ENCODE measurements at places on chromosomes 7 and 10.

DNA sequence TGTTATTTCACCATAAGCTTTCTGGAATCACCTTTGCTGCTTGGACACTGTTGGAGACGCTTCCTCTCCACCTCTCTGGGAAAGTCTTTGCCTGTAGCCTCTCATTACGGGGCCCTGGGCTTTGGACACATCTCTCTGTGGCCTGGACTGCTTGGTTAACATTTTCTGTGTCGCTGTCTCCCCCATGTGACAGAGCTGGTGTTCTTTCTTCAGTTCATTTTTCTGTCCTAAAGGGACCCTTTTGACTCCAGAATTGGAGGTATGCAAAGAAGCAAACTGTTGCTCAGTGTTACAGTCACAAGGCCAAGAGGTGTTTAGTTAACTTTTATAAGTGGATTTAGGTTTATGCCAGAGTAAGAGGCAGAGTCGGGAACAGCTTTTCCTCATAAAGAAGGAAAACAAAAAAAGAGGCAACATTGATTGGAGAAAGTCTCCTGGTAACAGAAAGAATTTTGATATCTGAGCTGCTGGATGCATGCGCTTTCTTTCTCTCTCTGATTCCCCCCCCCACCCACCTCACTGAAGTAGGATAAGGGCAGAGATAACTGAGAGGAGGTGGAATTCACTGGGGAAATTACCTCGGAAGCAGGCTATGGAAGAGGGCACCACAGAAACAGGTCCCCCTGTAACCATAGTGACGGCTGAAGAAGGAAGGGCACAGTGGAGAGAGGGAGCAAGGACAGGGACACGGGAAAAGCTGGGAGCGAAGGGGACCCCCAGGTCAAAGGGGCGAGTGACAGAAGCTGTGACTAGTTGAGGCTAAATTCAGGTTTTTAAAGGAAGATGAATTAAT is 57.8 kb downstream of the LGI1 start:
- DNase-seq, result no peak
- H3K27ac ChIP-seq, result no peak overlapping the region
- peaks cover 21% of the 10 kb centered on the region for H3K27me3 ChIP-seq
- H3K36me3 ChIP-seq, result no peaks in the 10 kb centered on the region
- H3K4me1 ChIP-seq, result no peaks in the 10 kb centered on the region

GRCh38 chr7:49597805-49598204 is 175.6 kb upstream of the VWC2 start:
- no peak for DNase-seq
- no peaks in the 10 kb centered on the region for H3K4me1 ChIP-seq
- no peak overlapping the region for H3K4me3 ChIP-seq

GRCh38 chr7:74275401-74275881 is 13.8 kb upstream of the CLIP2 start:
- H3K36me3 ChIP-seq, result no peaks in the 10 kb centered on the region
- no peak overlapping the region for H3K4me3 ChIP-seq
- peaks cover 38% of the 10 kb centered on the region for H3K27me3 ChIP-seq
- H3K27ac ChIP-seq, result no peak overlapping the region
- no peak for DNase-seq
- H3K4me1 ChIP-seq, result peaks cover 14% of the 10 kb centered on the region

- no peak overlapping the region for H3K27ac ChIP-seq
- H3K4me3 ChIP-seq, result no peak overlapping the region
- no peak for DNase-seq
- H3K4me1 ChIP-seq, result no peaks in the 10 kb centered on the region
Observed at GRCh38 chr7:19133886-19134285, 11.3 kb downstream of the FERD3L start.

- H3K4me3 ChIP-seq, result no peak overlapping the region
- no peak overlapping the region for H3K27ac ChIP-seq
- no peak for DNase-seq
- no peaks in the 10 kb centered on the region for H3K36me3 ChIP-seq
Observed at GRCh38 chr10:121536310-121536913, 61.8 kb downstream of the FGFR2 start.

DNA sequence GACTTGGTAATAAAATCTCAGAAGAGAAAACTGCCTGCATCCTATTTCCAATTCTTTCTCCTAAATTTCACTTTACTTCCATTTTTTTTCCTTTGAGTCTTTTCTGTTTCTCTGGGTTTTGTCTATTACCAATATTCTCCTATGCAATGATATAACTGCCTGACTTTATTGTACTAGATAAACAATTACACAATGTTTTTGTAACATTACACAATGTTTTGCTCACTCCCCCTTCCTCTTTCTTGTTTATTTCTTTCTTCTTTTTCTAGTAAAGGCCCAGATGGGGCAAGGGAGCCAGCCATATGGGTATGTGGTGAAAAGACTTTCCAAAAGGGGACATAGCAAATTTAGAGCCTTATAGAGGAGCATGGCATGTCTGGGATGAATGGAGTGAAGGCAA is 278.7 kb upstream of the PHYHIPL start:
- H3K27me3 ChIP-seq, result no peaks in the 10 kb centered on the region
- no peaks in the 10 kb centered on the region for H3K4me1 ChIP-seq
- DNase-seq, result no peak
- no peak overlapping the region for H3K27ac ChIP-seq

- no peaks in the 10 kb centered on the region for H3K36me3 ChIP-seq
- no peaks in the 10 kb centered on the region for H3K27me3 ChIP-seq
- no peak overlapping the region for H3K27ac ChIP-seq
- H3K4me1 ChIP-seq, result no peaks in the 10 kb centered on the region
- no peak overlapping the region for H3K4me3 ChIP-seq
Observed at GRCh38 chr7:18532813-18533212, 37.3 kb downstream of the HDAC9 start.

GRCh38 chr10:53356616-53357349 is 584.2 kb upstream of the MBL2 start:
- no peak overlapping the region for H3K27ac ChIP-seq
- no peaks in the 10 kb centered on the region for H3K36me3 ChIP-seq
- no peaks in the 10 kb centered on the region for H3K4me1 ChIP-seq
- H3K4me3 ChIP-seq, result no peak overlapping the region
- H3K27me3 ChIP-seq, result no peaks in the 10 kb centered on the region

DNA sequence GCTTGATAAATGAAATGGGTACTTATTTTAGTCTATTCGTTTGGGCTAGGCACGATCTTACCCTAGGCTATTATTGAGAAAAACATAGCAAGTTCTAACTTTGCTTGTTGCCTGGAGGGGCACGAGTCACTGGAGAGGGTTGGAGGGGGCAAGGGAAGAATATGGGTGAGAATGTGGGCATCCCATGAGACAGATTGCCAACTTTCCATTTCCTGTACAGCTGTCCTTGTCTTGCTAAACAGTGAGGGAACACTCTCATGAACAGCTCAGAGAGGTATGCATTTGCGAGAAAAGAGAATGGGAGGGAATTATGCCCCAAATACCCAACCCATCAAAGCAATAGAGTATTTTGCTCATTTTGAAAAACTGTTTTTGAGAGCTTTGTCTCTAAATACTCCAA is 9.2 kb downstream of the CDHR3 start:
- H3K27ac ChIP-seq, result no peak overlapping the region
- no peaks in the 10 kb centered on the region for H3K36me3 ChIP-seq
- H3K27me3 ChIP-seq, result peaks cover 29% of the 10 kb centered on the region
- no peak overlapping the region for H3K4me3 ChIP-seq
- DNase-seq, result no peak

DNA sequence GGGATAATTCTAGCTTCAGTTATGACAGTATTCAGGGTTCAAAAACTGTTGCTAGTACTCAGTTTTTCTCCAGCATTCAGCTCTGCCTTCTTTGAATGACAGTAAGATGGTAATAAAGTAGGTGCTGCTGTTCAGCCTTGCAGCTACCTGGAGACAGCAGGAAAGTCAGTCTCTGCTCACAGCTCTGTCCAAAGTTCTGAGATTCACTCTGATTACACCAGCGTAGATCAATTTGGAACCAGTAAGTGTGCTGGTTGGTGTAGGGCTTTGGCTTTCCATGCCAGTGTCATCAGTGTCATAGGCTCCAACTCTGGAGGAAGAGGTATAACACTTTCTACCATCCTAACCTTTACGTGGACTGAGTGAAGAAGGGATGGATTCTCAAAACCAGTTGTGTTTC is 26.2 kb downstream of the STK17A start:
- H3K4me1 ChIP-seq, result peaks cover 56% of the 10 kb centered on the region
- DNase-seq, result no peak
- no peak overlapping the region for H3K4me3 ChIP-seq
- peak overlapping the region; percentile 71 for H3K27ac ChIP-seq
- no peaks in the 10 kb centered on the region for H3K27me3 ChIP-seq

DNA sequence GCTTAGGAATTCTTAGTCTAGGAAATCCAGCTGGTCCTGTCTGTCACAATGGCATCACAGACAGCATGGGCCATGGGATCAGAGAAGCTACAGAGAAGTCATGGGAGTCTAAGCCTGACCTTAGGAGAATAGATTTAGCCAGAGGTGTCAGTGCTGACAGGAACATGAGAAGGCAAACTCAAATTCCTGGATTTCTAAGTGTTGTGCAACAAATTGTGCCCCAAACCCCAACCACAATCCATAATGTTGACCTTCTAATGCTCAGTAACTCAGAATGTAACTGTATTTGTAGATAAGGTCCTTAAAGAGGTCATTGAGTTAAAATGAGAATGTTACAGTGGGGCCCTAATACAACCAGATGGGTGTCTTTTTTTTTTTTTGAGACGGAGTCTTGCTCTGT is 95.9 kb upstream of the RHOBTB1 start:
- no peaks in the 10 kb centered on the region for H3K27me3 ChIP-seq
- no peak overlapping the region for H3K4me3 ChIP-seq
- no peaks in the 10 kb centered on the region for H3K4me1 ChIP-seq
- no peaks in the 10 kb centered on the region for H3K36me3 ChIP-seq
- H3K27ac ChIP-seq, result no peak overlapping the region
- no peak for DNase-seq

- H3K27ac ChIP-seq, result peak overlapping the region; percentile 93
- H3K4me3 ChIP-seq, result peak overlapping the region; percentile 87
- H3K36me3 ChIP-seq, result peaks cover 10% of the 10 kb centered on the region
- DNase-seq, result peak; percentile 66
- peaks cover 38% of the 10 kb centered on the region for H3K4me1 ChIP-seq
- peaks cover 6% of the 10 kb centered on the region for H3K27me3 ChIP-seq
Observed at GRCh38 chr7:140475747-140476333, 3.5 kb downstream of the MKRN1 start.

GRCh38 chr10:69352569-69353264 is 64.0 kb downstream of the TACR2 start:
- peaks cover 48% of the 10 kb centered on the region for H3K36me3 ChIP-seq
- peaks cover 42% of the 10 kb centered on the region for H3K4me1 ChIP-seq
- H3K27me3 ChIP-seq, result no peaks in the 10 kb centered on the region
- H3K4me3 ChIP-seq, result no peak overlapping the region
- DNase-seq, result no peak

DNA sequence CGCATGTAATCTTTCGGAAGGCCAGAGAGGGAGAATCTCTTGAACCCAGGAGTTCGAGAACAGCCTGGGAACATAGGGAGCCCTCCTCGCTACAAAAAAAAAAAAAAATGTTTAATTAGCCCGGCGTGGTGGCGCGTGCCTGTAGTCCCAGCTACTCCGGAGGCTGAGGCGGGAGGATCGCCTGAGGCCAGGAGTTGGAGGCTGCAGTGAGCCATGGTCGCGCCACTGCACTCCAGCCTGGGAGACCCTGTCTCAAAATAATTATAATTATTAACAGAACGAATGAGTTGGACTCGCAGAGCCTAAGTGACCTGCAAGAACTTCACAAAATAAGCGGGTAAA is 794 bp downstream of the PCGF6 start:
- H3K27me3 ChIP-seq, result no peaks in the 10 kb centered on the region
- H3K36me3 ChIP-seq, result peaks cover 12% of the 10 kb centered on the region
- H3K27ac ChIP-seq, result peak overlapping the region; percentile 77
- no peak for DNase-seq

- H3K27ac ChIP-seq, result no peak overlapping the region
- DNase-seq, result no peak
- no peak overlapping the region for H3K4me3 ChIP-seq
- no peaks in the 10 kb centered on the region for H3K4me1 ChIP-seq
- no peaks in the 10 kb centered on the region for H3K27me3 ChIP-seq
- H3K36me3 ChIP-seq, result no peaks in the 10 kb centered on the region
Observed at GRCh38 chr7:156203923-156204322, 391.7 kb upstream of the SHH start.

DNA sequence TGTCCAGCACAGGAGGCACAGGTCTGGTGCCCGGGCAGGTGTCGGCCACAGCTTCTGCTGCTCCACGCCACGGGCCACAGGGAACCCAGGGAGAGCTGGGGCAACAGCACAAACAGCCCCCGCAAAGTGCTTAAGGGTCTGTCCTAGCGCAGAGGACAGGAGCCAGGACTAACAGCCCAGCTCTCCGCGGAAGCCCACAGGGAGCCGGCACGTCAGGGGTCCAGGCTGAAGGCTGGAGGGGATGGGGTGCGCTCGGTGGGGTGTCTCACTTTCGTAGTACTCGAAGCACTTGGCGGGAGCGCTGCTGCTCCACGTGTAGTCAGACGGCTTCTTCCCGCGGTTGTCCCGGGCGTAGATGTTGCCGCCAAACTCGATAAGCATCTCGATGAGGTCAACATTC is 24.9 kb downstream of the ASB13 start:
- H3K27ac ChIP-seq, result no peak overlapping the region
- no peaks in the 10 kb centered on the region for H3K4me1 ChIP-seq
- DNase-seq, result no peak
- no peaks in the 10 kb centered on the region for H3K27me3 ChIP-seq
- no peaks in the 10 kb centered on the region for H3K36me3 ChIP-seq
- no peak overlapping the region for H3K4me3 ChIP-seq

- H3K36me3 ChIP-seq, result peaks cover 51% of the 10 kb centered on the region
- no peak overlapping the region for H3K27ac ChIP-seq
- DNase-seq, result no peak
Observed at GRCh38 chr10:49474901-49475300, 64.0 kb downstream of the ERCC6 start.

GRCh38 chr10:132065491-132066105 is at the start of gene JAKMIP3:
JAKMIP3 (plus strand) TSS chr10:132065946; CDS start chr10:132104809, 38,863 bp downstream.
- H3K27ac ChIP-seq, result no peak within 1 kb of the TSS
- H3K4me3 ChIP-seq, result peak within 1 kb of the TSS; percentile 45
- DNase-seq, result no peak
- no peaks in the 10 kb centered on the region for H3K36me3 ChIP-seq
- no peaks in the 10 kb centered on the region for H3K4me1 ChIP-seq

DNA sequence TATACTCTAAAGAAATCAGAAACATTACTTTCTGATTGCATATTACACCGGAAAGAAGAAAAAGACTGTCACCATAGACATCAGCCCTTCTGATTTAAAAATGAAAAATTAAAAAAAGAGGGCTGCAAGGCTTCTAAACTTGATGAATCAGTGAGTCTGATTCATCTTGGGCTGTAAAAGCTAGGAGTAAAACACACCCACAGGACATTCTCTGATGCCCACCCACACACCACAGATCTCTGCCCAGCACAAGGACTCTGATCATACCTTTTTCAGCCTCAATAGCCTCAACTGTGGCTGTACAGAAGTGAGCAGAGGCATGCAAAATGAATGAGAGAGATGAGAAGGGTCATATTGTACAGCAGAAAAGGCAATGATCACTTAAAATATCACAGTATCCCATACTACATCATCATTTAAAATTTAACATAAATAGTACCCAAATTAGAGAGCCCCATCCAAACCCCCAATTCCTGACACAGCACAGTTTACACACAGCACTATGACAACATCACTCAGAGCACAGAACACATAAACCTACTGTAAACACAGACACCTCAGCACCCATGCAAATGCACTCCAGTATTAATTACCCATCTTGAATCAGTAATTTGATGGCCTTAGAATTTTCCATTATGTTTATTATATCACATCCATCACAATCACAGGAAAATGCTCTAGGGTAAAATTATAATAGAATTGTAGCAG is 6.4 kb upstream of the MSS51 start:
- no peak overlapping the region for H3K27ac ChIP-seq
- H3K36me3 ChIP-seq, result peaks cover 28% of the 10 kb centered on the region
- DNase-seq, result no peak

Data from activated naive CD4-positive, alpha-beta T cell treated with anti-CD3 and anti-CD28 coated beads, Interleukin-2, amount 10 ng/mL, durations not matched to agents 7 days and 5 days (primary cell).